ENCODE measurements at places on chromosomes 4 and X.

GRCh38 chrX:24219320-24219719, 69.8 kb downstream of the ZFX start:
- DNase-seq, result no peak

GRCh38 chr4:132530861-132531260, 618.2 kb upstream of the PCDH10 start:
- DNase-seq, result no peak

GRCh38 chrX:118383120-118383519, 37.2 kb downstream of the WDR44 start:
- DNase-seq, result no peak

- peak; percentile 29 for DNase-seq
These were observed 69.4 kb upstream of the KIT start for GRCh38 chr4:54588404-54588803.

DNA sequence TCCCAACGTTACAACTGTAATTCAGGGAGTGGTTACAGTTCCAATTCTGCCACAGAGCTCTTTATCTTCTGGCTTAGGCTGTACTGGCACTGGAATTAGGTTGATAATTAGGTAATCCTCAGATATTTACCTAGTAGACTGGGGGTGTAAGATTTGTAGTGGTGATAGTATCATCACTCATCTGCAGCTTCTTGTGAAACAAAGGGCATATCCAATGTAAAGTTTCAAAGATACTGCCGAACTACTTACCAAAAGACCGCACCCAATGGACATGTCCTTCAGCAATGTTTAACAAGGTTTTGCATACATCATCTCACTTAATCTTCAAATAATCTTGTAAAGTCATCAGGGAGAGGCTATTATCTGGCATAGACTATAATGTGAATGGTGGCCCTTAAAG, 20.8 kb downstream of the ADGRG4 start:
- DNase-seq, result peak; percentile 5

GRCh38 chr4:15100994-15101695, 98.9 kb downstream of the CPEB2 start:
- DNase-seq, result no peak

DNA sequence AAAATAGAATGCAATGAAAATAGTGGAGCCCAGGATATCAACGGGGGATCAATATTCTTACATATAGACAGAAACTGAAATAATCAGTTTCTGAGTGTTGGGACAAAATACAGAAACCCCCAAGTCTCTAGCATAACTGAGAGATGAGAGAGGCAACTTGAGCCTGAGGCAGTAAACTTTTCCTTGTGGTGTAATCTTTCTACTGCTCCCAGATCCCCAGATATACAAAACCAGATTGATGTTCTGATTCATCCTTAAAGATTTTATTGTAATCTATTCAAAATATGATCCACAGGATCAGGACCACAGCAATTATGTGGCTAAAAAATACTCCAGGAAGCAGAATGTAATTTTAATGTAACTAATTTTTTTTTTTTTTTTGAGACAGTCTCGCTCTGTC, 2282.6 kb downstream of the ARAP2 start:
- DNase-seq, result no peak

DNA sequence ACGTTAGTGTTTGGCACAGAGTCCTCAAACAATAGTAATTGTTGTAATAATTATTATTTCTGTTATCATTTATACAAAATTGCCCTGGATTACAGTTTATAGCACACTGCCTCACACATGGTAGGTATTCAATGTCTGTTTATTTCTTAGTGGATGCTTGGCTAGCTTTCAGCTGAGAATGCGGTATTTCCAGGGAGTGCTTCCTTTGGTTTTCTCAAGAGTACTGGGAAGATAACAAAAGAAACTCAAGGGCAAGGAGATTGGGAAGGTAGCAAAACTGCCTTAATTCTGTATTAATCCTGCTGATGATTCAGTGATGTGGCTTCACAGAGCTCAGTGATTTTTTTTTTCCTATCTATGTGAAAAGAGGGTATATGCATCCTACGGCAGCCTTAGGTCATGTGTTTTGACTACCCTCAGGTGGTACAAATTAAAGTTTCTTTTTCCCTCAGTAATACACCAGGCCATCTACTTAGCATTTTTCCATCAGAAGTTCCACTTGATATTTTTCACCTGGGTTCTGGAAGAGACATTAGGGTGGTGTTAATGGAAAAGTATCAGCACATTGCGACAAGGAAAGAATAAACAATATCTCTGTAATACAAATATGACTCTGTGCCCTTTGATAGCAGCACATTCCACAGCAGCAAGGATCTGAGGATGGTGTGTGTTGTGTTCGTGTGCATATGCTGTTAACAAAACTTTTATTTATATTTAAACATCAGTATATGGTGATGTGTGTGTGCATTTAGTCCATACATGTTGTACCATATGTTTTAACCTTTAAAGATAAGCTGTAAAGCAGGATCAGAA, 124.3 kb upstream of the RASGEF1B start:
- no peak for DNase-seq

DNA sequence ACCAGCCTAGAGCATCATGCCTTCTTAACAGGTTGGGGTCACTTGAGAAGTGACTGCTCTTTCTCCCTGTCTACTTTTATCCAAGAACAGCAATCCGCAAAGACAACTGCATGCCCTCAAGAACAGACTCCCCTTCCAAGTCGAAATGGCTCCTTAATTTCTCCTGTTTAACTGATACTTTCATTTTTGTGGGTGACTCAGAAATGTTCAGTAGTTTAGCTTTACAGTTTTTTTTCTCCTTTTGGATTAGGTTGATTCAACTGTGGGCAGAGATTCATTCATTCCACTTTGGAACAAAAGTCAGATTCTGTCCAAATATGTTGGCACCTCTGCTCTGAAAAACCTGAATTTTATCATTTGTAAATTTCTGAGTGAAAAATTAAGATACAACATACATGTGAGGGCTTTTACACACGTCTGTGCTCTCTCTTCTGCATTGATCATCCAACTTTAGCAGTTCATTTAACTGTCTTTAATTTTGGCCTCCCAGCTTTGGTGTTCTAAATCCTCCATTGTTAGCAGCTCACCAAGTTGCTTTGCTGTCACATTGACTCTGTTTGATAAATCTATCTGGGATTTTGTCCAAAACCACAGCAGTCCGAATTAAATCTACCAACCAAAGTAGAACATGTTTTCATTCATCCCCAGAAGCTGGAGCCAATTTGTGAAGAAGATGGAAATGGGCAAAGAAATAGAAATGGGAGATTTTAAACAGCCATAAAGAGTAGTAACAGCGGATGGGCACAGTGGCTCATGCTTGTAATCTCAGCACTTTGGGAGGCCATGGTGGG, 50.0 kb downstream of the HOPX start:
- no peak for DNase-seq

DNA sequence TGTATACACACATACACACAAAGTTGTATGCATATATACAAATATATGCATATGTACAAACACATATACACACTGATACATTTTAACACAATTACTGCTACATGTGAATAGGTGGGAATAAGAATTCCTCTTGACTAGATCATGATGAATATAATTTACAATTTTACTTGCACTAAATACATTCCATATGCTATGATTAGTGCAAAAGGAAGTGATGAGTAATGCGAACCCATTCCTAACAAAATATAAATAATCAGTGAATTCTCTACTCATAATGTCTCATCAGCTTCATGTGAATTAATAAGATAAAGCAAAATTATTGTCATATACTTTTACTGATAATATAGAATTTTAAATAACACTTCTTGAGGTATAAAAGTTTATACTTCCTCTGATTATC, 1077.3 kb upstream of the PCDH10 start:
- peak; percentile 40 for DNase-seq

DNA sequence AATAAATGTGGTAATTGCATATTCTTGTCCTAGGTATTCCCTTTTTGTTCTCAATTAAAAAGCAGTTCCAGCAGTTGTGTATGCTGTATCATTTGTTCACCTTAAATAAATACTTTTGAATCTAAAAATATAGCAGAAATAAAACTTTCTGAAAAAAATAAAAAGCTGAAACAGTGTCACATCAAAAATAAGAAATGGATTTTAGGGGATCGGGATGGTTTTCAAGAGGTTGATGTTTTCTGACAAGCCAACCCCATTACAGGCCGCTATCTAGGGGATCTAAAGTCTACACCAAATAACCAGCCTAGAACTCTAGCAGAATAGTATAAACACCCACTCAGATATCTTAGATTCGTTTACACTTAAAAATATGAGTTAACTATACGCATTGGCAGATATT, 95.4 kb upstream of the MAML3 start:
- DNase-seq, result no peak

DNA sequence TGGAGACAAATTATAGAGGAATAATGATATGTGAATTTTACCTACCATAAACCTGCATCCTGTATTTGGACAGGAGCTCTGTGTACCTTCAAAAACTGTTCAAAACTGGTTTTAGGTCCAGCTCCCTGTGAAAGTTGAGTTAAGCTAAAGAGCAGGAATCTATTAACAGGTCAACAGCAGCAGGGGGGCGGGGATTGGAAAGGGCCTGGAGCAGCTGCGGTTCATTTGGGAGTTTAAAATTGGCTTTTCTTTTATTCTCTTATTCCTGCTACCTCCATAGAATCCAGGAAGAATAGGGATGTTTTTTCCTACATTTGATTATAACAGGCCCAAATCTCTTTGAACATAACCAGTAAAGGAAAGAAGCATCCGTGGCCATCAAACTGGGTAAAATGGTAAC, 23.8 kb downstream of the SHROOM3 start:
- no peak for DNase-seq

- no peak for DNase-seq
These were observed 623.8 kb upstream of the HTR2C start for GRCh38 chrX:113959912-113960626.

DNA sequence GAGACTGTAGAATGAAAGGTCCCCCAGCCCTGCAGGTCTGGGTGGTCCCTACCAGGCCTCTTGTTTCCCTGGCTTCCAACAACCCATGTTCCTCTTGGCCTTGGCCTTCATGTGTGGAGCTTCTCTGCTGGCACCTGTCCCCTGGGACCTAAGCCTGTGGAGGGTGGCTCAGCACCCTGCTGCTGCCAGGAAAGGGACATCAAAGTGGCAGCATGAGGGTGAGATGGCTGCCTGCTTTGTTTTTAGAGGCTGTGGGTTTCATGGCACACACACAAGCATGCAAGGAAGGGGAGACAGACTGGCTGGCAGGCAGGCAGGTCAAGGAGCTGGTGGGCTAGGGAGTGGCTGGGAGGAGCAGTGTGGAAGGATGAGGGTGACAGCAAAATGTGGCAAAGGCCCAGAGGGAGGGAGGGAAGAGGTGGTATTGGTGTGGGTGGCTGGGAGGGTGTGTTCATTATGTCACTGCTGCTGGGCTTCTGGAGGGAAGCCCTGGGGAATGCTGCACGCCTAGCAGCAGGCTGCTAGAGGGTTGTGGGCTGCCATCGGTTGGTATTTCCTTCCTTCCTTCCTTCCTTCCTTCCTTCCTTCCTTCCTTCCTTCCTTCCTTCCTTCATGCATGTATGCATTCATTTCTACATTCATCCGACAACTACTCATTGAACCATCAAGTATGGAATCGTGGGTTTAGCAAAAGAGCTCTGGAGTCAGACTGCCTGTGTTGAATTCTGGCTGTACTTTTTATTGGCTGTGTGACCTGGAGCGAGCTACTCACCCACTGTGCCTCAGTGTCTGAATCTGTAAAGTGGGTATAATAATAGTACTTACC, 128.7 kb upstream of the PJA1 start:
- no peak for DNase-seq

- no peak for DNase-seq
These were observed 289.3 kb upstream of the PABPC4L start for GRCh38 chr4:134490863-134491262.

GRCh38 chr4:73952352-73952751, 29.5 kb downstream of the PF4 start:
- no peak for DNase-seq

- DNase-seq, result no peak
These were observed 1385.6 kb upstream of the ADGRL3 start for GRCh38 chr4:59814402-59815010.

- DNase-seq, result no peak
These were observed 10.6 kb downstream of the CXCL2 start for GRCh38 chr4:74088396-74088795.

- DNase-seq, result no peak
These were observed 115.9 kb downstream of the CPZ start for GRCh38 chr4:8708401-8709021.

DNA sequence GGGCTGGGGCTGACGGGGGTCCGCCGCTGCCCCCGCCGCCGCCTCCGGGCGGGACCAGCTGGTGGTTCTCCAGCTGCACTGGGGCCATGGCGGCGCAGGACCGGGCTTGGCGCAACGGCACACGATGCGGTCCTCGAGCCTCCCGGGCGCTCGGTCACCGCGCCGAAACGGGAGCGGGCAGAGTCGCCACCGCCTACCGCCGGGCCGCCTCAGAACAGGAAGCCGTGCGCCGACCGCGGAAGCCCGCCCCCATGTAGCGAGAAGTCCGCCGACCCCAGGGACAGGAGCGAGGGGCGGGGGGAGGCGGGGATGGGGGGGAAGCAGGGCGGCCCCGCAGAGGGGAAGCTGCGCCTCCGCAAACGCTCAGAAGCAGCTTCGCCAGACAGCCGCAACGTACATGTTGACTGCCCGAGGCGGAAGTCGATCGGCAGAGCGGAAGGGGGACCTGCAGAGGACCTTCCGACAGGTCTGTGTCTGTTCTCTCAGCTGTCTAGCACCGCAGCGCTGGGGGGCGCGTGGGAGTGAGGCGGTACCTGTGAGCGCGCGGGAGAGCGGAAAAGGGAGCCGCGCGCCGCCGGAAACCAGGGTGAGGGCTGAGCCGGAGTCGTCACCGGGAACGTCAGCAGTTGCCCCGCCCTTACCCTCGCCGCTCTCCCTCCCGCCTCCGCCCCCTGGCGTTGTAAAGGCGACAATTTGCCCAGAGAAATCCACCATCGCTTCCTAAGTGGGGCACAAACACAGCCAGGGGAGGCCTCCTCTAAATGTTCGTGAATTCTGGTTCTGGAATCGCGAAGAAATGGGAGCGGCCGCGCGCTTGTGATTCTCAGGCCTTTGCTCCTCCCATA, at the start of gene MED14:
MED14 (minus strand) TSS at position 218 of the 845 bp plus-strand sequence; CDS start at position 88, 130 bp downstream.
- DNase-seq, result peak; percentile 70

GRCh38 chr4:61827907-61828391, 627.8 kb downstream of the ADGRL3 start:
- no peak for DNase-seq

DNA sequence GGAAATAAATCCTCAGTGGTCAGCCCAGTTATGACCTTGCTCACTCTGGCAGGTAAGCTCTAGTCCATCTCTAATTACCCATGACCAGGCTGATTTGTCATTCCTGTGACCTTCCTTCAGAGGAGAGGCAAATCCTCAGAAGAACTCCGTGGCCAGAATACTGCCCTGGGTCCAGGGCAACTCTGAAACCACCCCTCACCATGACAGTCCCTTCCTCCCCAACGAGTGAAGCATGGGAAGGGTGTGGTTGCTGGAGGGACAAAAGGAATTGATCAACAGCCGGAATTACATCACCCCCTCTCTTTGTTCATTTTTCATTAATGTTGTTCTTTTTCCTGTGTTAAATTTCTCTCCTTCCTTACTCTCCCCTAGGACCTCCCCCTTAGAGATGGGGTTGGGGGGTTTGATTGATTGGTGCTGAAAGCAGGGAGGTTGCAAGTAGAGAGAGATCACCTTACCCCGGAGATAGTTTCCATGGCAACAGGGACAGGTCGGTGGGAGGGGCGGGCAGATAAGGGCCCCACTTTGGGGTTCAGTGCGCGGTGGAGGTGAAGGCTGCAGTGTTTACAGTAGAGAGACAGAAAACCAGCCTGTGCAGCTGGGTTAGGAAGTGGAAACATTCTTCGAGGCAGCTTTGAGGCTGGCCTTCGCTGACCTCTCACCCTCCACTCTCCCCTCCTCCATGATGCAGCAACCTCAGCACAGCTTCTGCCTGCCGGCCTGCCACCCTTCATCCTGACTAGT, 647.4 kb downstream of the BCOR start:
- DNase-seq, result no peak
